Stimulated activated CD8-positive, alpha-beta memory T cell treated with anti-CD3 and anti-CD28 coated beads, Interleukin-2, amount 100 ng/mL, for 1 hour (primary cell): ENCODE measurements at places on chromosomes 12 and 14.

- no peak for DNase-seq
These were observed 99.2 kb downstream of the HEATR5A start for GRCh38 chr14:31320922-31321766.

DNA sequence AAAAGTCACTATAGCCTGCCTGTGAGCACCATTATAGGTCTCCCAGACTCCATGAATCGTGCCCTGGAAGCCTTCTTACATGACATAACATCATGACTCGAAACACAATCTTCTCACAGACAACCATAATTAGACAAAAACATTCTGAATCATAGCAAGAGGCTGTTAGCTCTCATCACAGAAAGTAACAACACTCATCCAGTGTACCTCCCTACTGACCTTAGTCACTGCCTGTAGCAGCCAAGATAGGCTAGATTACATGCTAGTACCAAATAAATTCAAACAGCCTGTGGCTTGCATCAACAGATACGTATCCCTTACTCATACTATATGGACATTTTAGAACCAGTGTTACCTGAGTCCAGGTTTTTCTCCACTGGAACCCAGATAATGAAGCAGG, 663.8 kb upstream of the FOXG1 start:
- DNase-seq, result no peak

DNA sequence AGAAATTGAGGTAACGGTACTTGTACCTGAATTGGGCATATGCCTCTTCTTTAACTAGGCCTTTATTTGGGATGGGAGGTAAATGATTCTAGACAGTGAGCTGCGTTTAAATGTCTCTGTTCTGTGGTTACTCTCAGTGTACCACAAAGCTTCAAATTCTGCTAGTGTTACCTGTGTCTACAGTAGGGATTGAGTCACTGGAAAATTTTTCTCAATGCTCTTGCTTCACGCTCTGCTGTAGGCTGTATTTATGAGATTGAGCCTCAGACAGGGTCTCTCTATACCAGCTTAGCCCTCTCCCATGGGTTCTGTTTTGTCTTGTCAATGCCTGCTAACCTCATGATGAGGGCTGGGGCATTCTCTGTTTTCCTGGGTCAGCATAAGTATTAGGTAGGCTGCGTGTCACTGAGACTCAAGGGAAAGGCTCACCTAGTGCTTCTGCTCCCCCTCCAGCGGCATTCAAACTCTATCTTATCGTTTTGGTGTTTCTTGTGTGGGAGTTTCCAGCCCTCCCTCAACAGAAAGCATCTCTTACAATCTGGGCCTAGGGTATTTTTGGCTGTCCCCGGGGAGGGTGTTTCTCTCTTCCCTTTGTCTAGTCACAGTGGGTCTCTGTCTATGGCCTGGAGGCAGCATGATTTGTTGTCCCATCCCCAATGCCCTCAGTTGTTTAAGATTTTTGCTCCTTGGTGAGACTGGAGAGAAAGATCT, 285.8 kb downstream of the ADGRD1 start:
- DNase-seq, result no peak

- peak; percentile 49 for DNase-seq
These were observed 661.7 kb downstream of the VRK1 start for GRCh38 chr14:97458661-97459579.

DNA sequence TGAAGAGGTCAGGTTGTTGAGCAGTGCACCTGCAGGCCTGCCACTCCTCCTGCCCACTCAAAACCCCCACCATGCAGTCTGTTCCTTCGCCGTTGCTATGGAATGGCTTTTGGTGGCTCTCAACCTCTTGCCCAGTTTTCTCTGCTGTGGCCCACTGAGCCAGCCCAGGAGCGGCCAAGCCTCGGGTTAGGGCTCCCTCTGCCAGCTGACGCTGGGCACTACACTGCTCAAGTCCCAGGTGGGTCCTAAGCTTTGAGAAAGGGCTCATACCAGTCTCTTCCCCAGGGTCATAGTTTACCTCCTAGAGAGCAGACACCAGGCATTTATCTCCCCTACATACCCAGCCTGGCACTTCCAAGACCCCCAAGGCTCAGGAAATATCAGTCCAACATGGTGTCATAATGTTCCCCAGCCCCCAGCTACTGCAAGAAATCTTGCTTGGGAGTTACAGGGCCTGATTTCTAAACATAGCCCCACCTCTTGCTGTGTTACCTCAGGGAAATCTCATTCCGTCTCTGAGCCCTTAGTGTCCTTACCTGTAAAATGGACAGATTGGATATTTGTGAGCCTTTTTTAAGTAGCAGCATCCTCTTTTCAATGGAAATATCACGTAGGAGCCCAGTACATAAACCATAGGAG, 59.4 kb downstream of the TSPAN11 start:
- no peak for DNase-seq

DNA sequence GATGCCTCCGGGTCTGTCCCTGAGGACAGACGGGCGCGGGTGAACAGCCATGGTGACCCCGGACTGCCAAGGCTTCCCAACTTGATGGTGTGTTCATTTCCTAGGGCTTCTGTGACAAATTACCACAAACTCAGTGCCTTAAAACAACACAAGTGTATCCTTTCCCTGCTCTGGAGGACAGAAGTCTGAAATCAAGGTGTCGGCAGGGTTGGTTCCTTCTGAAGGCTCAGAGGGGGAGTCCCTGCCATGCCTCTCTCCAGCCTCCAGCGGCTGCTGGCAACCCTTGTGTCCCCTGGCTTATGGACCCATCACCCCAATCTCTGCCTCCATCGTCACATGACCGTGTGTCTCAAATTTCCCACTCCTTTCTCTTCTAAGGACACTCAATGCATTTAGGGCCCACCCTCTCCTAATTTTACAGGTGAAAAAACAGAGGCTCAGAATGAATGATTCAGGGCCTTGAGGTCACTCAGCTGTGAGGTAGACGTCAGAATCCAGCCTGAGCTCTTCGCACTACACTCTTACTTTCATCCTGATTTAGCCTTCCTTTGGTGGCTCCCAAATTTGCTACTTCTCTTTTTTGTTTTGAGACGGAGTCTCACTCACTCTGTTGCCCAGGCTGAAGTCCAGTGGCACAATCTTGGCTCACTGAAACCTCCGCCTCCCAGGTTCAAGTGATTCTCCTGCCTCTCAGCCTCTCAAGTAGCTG, 45.4 kb downstream of the VCPKMT start:
- DNase-seq, result no peak

- DNase-seq, result no peak
These were observed 31.1 kb downstream of the METAP2 start for GRCh38 chr12:95505039-95505438.

DNA sequence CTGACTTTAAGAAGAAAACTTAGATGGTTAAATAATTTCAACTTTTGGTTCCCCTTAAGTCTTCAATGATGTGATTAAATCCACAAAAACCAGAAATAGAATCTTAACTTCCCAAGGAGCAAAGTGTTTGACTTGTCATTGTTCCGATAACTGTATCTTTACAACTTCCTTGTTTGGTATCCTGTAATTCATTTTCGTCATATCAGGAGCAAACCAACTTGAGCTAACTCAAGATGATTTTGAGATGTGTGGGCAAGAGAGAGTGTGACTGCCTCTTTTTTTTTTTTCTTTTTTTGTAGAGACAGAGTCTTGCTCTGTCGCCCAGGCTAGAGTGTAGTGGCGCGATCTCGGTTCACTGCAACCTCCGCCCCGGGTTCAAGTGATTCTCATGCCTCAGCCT, 25.3 kb downstream of the DRAM1 start:
- no peak for DNase-seq

GRCh38 chr14:105933238-105933637, 406.9 kb downstream of the TMEM121 start:
- DNase-seq, result no peak

GRCh38 chr12:28463396-28463795, 273.1 kb downstream of the CCDC91 start:
- no peak for DNase-seq

- no peak for DNase-seq
These were observed 9.4 kb downstream of the STON2 start for GRCh38 chr14:81390696-81391095.

- DNase-seq, result no peak
These were observed 53.6 kb upstream of the SRSF5 start for GRCh38 chr14:69713209-69713781.

DNA sequence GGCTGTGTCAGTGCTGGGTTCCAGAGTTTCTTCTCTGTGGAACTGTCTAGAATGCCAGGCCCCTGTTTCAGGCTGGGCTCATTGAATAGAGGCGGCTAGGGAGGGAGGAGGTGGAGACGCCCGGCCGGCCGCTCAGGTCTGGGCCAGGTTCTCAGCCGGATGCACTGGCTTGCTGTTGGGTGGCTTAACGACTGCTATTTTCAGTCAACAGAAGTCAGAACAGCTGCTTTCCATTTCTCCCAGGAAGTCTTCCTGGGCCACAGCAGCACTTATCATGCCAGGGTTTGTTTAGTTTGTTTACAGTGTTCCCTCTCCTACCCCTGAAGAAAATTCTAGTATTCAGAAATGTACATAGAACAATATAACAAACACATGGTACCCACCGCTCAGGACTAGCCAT, 26.0 kb upstream of the VPS37B start:
- no peak for DNase-seq

DNA sequence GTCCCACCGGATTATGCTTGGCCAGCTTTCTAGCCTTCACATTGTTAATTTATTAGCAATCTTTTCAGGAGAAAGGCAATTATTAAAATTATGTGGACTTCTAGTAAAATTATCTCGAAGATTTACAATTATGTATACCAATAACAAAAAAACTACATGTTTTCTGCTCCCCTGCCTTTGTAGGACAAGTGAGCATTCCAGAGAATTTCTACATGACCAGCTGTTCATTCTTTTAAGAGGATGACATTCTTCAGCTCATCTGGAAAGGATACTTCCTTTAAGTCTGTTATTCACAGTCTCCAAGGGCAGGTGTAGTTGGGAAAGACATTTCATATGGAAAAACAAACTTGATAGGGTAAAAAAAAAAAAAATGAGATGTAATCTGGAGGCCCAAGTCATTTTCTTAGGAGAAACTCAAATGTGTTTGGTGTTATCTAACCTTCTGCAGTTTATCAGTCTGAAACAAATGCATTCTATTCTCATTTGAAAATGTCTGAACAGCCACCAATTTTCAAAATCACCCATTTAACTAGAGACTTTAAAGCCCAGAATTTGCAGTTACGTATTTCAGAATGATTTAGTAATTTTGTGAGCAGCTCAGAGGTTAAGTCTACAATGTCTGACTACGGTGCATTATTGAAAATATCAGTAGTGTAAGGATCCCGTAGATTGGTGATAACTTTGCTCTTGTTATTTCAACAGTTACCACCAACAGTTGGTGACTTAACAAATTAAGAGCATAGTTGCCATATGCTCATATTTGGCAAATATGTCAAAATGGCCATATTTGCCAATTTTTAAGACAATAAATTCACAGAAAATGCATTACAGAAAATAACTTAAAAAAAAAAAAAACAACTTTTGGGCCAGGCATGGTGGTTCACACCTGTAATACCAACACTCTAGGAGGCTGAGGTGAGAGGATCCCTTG, 1.8 kb upstream of the PHLDA1 start:
- DNase-seq, result no peak

GRCh38 chr14:65150898-65151608, 48.7 kb upstream of the MAX start:
- no peak for DNase-seq

- DNase-seq, result no peak
These were observed 48.2 kb upstream of the VSX2 start for GRCh38 chr14:74190927-74191575.

DNA sequence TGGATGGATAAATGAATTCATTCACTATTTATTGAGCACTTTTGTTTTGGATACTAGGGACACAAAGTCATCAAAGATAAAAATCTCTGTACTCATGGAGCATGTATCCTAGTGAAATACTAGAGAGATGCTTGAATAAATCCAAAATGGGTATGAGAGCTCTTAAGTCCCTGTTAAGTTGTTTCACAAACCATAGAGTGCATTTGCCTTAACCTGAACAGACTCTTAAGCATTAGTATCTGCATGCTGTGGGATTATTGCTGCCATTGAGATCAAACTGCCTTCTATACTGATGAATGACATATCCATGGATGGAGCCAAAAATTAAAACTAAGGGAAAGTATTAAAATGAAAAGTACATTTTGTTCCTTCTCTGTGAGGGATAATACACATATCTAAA, 206.5 kb upstream of the KRR1 start:
- DNase-seq, result no peak

DNA sequence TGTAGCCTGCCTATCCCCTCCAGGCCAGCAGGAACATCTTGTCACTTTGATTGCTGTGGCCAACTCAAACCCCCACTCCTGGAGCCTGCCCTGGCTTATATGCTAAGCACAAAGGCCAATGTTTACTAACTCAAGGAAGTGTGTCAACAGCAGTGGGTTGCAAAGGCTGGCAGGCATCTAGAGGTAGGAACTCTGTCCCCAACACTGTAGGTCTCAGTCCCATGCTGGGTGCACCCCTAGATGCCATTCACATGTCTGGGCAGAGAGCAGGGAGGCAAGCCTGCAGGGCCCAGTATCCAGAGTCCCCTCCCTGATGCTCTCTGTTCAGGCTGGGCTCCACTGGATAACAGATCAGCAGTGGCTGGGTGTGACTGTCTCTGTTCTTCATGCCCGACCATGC, 1.6 kb upstream of the HPD start:
- no peak for DNase-seq

- DNase-seq, result no peak
These were observed 23.6 kb downstream of the MED6 start for GRCh38 chr14:70576891-70577290.

DNA sequence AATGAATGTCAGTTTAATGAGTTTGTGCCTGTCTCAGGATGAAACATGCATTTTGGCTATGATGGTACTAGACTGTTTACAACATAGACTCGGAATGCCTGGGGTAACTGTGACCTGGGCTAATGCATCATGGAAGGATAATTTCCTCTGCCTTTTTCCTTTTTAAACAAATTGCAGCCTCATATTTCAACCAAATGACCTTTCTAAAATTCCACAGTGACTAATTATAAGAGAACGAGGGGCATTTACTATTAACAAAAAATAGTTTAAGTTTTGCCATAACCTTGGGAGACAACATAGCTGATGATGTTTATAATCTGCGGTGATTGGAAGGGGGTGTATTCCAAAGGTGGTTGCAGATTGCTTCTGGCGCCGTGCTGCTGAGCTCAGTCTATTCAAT, 1140.5 kb downstream of the GALC start:
- no peak for DNase-seq

GRCh38 chr14:23185063-23185462, 1.6 kb upstream of the SLC7A8 start:
- no peak for DNase-seq

DNA sequence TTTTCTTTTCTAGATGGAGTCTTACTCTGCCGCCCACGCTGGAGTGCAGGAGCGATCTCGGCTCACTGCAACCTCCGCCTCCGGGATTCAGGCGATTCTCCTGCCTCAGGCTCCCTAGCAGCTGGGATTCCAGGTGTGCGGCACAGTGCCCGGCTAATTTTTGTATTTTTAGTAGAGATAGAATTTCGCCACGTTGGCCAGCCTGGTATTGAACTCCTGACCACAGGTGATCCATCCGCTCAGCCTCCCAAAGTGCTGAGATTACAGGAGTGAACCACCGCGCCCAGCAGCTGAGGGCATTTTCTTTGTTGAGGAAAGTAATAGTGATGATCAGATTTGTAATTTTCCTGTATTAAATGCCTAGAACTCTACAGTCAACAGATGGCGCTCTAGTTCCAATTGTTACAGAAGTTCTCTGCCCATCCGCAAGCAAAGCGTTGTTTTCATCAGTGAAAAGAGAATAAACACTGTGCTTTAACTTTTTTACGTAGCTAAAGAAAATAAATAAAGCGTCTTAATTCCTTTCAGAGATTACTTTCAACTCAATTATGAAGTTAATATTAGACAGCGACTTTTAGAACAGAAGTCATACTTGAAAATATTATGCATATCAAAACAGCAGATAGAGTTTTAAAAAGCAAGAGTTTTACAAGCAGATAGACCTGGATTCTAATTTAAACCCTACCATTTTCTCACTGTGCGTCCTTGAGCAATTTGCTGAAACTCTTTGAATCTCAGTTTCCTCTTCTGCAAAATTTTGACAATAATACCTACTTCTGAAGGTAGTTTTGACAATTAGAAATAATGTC, 335.1 kb downstream of the DUSP6 start:
- DNase-seq, result no peak
